ENCODE measurements at places on chromosomes 3 and 15. TPM values are rescaled to one million over a fixed set of nuclear protein-coding genes. Genes with fewer than 3 reads are reported as not detected.

DNA sequence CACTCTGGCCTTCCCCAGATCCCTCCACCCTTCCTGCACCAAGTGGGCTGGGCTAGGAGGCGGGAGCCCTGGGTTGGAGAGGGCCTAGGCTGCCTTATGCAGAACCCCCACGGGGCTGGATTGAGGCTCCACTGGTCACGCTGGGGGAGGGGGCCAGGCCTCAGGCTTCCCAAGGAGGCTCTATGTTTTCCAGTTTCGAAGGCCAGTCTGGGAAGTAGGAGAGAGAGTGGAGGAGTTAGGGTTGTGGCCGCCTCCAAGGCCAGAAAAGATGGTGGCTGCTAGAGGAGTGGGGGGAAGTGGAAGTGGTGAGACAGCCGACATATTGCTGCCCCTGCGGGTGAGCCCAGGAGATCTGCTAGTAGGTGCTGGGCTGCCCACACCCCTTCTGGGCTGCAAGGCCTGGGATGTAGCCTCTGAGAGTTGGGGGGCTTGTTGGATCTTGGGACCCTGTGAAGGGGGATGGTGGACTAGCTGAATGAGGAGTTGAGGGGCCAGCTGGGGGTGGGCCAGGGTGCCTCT, 1.2 kb downstream of the GNAI2 start:
- peak; percentile 41 for DNase-seq

DNA sequence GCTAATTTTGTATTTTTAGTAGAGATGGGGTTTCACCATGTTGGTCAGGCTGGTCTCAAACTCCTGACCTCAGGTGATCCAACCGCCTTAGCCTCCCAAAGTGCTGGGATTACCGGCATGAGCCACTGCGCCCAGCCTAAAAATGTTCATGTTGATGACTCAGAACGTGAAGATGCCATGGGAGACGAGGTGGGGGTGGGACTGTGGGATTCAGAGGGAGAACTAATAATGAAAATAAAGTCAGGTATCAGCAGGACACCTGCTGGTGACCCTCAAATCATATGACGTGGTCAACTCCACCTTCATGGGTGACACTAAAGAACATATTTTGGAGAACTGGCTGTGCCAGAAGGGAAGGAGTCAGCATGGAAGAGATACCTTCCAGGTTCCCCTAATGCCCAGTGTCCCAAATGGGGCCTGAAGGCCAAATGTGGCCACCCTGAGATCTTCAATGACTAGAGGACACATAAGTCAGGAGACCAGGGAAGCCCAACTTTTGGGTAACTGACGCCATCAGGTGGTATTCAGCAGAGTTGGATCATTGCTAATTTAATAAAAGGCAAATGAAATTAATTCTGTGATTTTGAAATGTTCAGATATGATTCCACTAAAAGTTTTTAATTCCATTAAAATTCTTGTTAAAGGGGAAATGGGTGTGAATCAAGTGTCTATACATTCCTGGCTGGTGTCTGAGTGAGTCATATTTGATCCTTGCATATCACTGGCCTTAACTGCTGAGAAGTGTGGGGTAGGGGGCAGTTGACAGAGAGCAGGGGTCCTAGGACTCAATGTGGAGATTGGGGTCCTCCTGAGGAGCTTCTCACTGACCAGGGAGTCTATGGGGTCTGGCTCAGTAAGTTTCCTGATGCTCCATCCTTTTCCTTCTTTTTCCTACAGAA, 88.6 kb upstream of the GSK3B start:
- DNase-seq = peak; percentile 60

The TLR9 gene
- not detected for polyA plus RNA-seq

The ARL6 gene
- 3.7 TPM for polyA plus RNA-seq

GRCh38 chr15:60344461-60344860, 53.3 kb downstream of the ANXA2 start:
- no peak for DNase-seq

The FANCD2OS gene
- not detected for polyA plus RNA-seq

The C3orf20 gene
- not detected for polyA plus RNA-seq

DNA sequence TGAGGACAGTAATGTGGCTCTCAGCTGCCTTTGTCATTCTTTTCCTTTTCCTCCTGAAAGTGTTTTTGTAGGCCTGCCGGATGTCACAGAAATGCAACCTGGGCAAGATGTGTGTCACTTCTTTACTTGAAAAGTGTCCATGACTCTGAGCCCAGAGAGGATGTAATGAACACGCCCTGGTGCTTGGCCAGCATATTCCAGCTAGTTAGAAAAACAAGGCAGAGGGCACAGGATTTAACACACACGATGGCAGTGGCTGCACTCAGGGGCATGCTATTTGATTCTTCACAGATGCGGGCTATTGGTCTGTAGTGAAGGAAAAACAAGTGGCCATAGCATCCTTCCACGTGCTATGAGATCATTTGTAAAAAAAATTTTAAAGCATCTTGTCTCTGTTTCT, 30.3 kb upstream of the PTX3 start:
- no peak for DNase-seq

DNA sequence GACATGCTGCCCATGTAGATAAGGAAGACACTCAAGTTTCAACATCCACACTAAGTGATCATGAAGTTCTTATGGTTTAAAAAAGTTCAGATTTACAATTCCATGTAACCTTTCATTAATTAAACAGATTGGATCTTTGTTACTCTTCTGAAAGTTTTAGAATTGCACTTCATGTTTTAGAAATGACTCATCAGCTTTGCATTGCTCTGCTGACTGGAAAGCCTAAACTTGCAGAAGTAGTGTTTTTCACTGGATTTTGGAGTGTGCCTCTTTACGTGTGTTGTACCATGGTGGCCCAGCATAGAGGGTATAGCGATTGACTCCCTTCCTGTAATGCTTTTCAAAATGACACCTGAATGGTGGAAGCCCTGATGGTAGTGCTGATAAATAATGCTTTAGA, 157.9 kb downstream of the BBX start:
- DNase-seq = no peak

GRCh38 chr3:81554801-81555200, 206.6 kb downstream of the GBE1 start:
- DNase-seq = no peak

DNA sequence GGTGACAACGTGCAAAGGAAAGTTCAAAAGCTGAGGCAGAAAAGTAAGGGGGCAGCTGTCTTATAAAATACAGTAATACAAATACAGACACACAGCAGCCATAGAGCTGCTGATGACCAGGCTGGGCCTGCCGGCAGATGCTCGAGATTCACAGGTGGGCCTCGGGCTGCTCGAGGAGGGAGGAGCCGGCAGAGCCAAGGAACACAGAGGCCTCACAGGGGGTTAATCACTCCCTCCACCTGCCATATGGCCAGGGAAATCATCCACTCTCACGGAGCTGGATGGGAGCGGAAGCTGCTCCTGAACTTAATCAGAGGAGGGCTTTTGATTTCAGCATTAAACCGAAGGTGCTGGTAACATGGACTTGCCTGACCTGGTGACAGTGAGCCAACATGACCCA, 29.6 kb upstream of the MGLL start:
- DNase-seq = no peak

The REC114 gene
- not detected for polyA plus RNA-seq

DNA sequence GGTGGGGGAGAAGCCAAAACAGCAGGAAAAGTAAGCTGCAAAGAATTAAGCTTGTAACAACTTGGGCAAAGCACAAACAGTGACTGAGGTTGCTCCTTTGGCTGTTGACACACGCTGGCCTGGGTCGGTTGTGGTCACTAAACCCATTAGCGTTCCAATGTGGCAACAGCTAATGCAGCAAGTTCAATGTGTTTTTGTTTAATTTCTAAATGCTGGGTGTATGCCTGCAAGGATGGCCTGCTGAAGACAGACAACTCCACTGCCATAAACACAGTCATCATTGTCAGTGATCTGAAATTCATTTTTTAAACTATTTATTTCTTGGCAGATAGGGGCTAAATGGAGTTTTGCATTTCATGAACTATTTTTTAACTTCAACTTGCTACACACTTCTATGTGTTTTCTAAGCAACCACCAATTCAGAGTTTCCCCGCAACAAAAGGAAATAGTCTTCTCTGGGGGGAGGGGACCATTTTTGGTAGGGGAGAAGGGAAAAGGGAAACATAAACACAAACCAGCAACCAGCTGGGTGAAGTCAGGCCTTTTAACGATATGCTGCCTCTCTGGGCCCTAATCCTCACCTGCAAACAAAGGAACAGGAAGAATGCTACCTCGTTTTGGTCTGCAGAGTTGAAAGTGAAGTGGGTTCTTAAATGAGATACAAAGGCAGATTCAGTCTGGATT, 34.8 kb upstream of the WNT5A start:
- peak; percentile 35 for DNase-seq

- no peak for DNase-seq
Observed at GRCh38 chr15:70323111-70323851, 225.6 kb upstream of the TLE3 start.

DNA sequence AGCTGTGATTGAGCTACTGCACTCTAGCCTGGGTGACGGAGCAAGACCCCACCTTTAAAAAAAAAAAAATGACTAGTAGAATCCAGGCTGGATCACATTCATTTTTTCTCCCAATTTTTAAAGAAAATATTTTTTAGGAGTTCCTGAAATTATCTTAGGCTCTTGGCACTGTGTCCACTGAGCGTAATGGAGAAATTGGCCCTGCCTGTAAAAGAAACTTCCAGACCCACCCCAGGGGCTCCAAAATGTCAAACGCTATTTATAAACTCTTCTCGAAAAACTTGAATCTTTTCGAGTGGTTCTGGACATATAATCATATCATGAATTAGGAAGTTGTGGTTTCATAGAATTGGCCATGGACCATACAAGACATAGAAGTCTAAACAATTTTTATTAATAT, 300.2 kb upstream of the RGMA start:
- DNase-seq = no peak

GRCh38 chr3:144033240-144033589, 61.6 kb downstream of the DIPK2A start:
- no peak for DNase-seq

DNA sequence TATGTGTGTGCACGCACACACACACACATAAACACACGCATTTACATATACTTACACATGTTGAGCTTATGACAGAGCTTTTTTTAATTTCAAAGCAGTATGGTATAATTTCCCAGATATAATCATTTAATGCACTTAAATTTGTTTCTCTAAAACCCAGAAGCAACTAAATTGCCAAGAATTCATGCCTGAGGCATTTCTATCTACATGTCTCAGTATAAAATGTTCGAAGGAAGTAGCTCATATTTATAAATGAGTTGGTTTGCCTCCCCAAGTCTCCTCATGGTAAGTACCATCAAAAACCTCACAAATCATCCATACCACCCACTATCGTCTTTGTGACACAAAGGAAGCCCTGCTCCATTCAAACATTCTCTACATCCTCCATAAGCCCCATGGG, 130.6 kb downstream of the RPL22L1 start:
- no peak for DNase-seq

The ST3GAL6 gene
- 3.6 TPM for polyA plus RNA-seq

- no peak for DNase-seq
Observed at GRCh38 chr3:129442947-129443346, 2.9 kb downstream of the IFT122 start.

- no peak for DNase-seq
Observed at GRCh38 chr3:193773266-193774220, 180.5 kb downstream of the OPA1 start.

The GOLGA8G gene
- not detected for polyA plus RNA-seq

DNA sequence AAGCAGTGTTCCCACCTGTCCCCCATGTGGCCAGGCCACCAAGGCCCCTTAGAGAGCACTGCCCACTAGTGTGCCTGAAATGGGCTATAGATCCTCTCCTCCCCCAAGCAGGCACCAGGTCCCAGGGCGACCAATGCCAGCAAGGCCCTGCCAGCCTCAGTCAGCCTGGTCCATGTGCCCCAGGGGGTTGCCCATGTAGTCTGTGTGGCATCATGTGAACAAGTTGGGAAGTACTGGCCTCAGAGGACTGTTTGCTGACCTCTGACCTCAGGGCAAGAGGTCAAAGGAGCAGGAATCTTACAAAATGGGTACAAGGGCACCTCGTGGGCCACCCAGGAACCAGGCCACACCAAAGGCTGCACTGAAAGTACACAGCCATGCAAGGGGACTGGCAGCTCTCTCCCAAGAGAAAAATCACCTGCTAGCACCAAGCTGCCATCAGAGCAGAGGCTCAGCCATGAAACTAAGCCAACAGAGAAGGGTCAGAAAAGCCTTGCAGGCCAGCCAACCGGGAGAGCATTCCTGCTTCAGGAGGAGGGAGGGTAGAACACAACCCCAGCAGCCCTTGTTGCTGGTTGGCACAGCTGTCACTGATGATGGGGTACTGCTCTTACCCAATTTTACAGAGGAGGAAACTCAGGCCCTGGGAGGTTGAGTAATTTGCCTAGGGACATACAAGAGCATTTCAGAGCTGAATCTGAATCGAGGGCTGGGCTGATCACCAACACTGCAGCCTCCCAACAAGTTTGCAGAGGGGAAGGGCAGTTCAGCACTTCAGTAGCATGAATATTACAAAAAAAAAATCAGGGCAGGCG, 5.2 kb upstream of the FURIN start:
- peak; percentile 69 for DNase-seq

The SPG11 gene
- 37.3 TPM for polyA plus RNA-seq

The CLDN18 gene
- not detected for polyA plus RNA-seq

- no peak for DNase-seq
Observed at GRCh38 chr3:193744822-193745684, 152.0 kb downstream of the OPA1 start.

DNA sequence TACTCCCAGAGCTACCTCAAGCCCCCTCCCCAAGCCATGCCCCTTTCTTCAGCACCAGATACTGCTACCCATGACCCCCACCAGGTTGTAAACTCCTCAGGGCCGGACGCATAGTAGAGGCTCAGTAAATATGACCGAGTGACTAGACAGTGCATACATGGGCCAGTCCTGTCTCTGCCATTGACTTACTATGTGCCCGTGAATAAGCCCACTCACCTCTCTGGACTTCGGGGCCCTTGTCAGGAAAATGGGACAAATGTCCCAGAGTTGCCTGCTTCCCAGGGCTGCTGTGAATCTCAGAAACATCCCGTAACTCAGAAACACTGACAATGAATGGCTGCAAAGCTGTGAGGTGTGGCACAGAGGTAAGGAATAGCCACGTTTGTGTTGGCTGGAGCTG, 48.2 kb upstream of the FGD5 start:
- no peak for DNase-seq
